ENCODE measurements at places on chromosomes 5 and 9. TPM values are rescaled to one million over a fixed set of nuclear protein-coding genes. Genes with fewer than 3 reads are reported as not detected.

GRCh38 chr5:102819634-102820033 is 64.5 kb downstream of the PAM start:
- no peak for DNase-seq

The DAPK1 gene
- 30.9 TPM for total RNA-seq

DNA sequence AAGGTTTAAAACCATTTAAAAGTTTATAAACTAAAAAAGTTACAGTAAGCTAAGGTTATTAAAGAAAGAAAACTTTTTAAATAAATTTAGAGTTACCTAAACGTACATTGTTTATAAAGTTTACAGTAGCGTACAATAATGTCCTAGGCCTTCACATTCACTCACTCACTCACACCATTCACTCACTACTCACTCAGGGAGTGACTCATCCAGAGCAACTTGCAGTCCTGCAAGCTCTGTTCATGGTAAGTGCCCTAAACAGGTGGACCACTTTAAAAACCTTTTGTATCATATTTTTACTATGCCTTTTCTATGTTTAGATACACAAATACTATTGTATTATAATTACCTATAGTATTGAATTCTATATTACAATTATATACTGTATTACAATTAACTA is 190.8 kb upstream of the RASA1 start:
- no peak for DNase-seq

DNA sequence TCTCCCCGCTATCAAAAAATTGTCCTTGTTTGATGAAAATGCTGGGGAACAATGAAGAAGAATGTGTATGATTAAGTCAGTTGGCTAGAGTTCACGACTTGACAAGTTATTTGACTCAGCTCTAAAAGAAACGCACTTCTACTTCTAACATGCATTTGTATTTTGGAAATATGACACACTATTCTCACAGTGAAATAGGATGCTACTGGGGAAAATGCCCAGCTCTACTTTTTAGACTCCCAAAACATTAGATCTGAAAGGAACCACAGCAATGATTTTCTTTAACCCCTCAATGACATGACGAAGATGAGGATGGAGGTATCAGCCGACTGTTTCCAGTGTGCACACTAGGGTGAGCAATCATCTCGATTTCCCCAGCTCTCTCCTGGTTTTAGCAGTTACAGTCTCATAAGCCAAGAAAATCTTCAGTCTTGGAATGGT is 83.6 kb upstream of the PCSK1 start:
- peak; percentile 81 for DNase-seq

- no peak for DNase-seq
These were observed 582.6 kb downstream of the PSAT1 start for GRCh38 chr9:78879324-78880100.
